ENCODE measurements at places on chromosomes 4 and X. TPM values are rescaled to one million over a fixed set of nuclear protein-coding genes. Genes with fewer than 3 reads are reported as not detected.

DNA sequence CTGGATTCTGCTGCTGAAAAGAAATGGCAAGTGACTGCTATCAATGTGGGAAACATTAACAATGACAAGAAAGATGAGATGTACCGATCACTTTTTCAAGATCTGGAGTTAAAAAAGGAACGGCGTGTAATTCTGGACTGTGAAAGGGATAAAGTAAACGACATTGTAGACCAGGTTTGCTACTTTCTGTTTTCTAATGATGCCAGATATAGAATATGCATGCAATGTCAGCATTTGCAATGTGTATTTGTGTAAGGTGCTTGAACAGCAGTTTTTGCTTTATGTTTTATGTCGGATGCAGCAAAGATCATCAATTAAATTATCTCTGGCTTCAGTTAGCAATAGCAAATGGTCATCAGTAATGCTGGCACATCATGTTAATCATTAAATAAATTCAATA is 92.2 kb downstream of the GRIA2 start:
- DNase-seq: no peak

GRCh38 chr4:186297013-186297645 is 31.1 kb downstream of the F11 start:
- DNase-seq: no peak

DNA sequence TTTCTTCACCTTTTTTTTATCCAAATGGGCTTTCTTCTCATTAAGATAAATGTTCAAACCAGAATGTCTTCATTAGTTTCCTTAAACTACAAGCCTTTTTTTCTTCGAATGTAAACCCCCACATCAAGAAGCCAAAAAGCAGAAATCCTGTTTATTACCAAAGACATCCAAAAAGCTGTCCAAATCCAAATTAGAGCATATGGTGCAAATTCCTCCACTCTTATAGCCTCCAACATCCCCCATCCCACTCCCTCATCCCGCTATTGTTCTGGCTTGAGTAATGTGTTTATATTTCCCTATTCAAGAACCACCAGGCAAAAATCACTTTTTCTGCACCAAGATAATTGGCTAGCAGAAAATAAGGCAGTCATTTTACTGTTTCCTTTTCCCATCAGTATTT is 315.1 kb upstream of the ADGRL3 start:
- DNase-seq: no peak

DNA sequence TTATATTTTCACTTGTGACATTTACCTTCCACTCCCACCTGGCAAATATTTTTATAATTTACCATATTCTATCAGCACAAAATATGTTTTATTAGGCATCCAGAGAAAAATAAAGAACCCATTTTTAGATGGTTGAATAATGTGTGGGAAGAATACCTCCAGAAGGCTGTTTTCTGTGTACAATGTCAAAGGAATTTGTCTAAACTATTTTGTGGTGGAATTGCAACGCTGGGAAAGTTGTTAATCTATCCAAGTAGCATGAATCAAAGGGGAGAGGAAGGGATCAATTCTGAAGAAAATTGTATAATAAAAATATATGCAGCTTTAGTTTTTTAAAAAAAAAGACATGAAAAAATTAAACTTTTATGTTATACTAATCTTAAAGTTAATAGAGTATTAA is 706.5 kb downstream of the FSTL5 start:
- DNase-seq: no peak

- DNase-seq: no peak
Measured at GRCh38 chrX:105829011-105829410, 6.7 kb downstream of the NRK start.

DNA sequence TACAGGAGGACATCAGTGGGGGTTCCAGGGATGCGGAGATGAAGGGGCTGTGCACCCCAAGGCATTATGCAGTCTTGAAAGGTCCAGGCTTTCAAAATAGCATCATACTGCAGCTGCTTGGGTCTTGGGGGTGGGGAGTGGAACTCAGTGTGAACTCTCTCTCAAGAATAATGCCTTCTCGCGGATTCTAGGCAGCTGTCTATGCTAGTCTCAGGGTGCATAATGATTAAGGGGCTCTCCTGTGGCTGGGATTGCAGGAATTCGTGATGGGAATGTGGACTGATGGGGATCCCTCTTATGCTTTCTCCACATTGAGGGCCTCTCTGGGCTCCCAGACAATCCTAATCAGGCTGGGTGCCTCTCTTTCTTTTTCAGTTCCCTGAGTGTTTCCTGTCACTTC is 172.2 kb upstream of the ARHGAP24 start:
- no peak for DNase-seq

GRCh38 chrX:87516717-87517121 is 883 bp upstream of the KLHL4 start:
- no peak for DNase-seq

- no peak for DNase-seq
Measured at GRCh38 chr4:187118602-187119120, 395.0 kb upstream of the FAT1 start.

GRCh38 chrX:96761566-96761965 is 76.9 kb downstream of the DIAPH2 start:
- DNase-seq: no peak

DNA sequence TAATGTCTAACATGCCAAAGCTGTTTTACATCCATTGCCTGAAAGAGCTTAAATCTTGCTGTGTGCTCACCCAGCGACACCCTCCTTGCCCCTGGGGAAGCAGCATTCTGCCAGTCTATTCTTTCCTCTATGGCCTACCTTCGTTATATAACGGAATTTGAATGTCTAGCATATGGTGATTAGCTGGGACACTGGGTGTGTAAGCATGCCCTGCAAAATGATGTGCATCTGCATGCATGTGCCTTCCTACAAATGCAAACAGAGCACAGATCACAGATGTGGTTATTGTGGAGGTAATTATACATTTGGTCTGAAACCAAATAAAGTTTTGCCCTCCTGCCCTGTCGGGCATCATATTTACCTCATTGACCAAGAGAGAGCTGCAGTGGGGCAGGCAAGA is 90.8 kb downstream of the NHS start:
- DNase-seq: no peak

DNA sequence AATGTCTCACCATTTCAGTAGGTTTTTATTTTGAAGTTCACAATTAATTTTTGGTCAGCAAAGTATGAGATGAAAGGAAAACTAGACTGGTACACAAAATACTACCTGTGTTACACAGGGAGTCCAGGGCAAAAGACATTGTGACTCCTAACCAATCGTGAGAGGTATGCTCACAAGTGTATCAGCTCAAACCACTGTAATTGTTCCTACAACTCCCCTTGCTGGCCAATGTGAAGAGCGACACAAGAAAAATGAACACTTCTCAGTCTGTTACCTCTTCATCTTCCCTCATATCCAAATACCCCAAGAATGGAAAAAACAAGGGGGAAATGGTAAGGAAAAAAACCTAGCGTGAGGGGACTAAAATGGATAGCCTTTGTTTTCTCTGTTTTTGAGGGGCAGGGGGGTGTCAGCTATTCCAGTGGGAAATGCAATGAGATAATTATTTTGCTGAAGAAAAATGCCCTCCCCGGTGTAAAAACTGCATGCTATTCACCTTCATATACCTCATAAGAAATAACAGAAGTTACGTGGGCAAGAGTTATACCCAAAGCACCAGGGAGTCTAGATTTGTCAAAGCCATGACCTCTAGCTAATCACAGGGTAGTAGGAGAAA is 30.6 kb upstream of the NSUN7 start:
- no peak for DNase-seq

GRCh38 chr4:114924311-114924710 is 189.1 kb downstream of the NDST4 start:
- no peak for DNase-seq

DNA sequence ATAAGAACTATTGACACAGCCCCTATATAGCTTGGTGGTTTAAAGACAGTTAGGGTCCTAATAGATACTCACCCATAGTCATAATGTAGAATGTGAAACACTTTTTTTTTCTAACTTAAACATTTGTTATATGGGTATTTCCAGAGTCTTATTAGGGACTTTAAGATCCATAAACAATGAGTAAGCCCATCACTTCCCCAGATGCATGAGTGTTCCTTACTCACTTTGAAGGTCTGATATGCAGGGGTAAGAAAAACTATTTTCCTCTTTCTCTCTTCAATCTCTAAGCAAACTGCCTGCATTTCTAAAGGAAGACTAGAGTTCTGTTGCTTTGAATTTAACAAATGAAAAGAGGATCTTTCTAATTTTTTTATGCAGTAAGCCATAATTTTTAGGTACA is 443.6 kb upstream of the PITX2 start:
- no peak for DNase-seq

DNA sequence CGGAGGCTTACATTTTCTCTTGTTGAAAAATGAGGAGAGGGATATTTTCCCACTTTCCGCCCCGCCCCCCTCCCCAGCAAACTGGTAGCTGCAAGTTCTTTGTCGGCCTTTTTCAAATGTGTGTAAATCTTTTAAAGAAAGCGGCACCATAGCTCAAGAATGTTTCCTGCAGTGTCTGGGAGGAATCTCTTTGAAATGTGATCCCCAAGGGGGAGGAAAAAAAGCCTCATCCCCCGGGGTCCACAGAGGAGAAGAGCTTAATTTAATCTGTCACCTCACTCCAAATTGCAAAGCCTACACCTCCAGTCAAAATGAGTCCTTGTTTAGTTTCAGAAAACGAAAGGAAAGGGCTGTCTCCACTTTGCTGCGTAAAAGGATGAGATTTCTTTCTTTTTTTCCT is 34.8 kb downstream of the ASMT start:
- no peak for DNase-seq

- no peak for DNase-seq
Measured at GRCh38 chrX:148794350-148794749, 293.9 kb downstream of the AFF2 start.

GRCh38 chr4:85829276-85830051 is 354.5 kb downstream of the ARHGAP24 start:
- DNase-seq: no peak

DNA sequence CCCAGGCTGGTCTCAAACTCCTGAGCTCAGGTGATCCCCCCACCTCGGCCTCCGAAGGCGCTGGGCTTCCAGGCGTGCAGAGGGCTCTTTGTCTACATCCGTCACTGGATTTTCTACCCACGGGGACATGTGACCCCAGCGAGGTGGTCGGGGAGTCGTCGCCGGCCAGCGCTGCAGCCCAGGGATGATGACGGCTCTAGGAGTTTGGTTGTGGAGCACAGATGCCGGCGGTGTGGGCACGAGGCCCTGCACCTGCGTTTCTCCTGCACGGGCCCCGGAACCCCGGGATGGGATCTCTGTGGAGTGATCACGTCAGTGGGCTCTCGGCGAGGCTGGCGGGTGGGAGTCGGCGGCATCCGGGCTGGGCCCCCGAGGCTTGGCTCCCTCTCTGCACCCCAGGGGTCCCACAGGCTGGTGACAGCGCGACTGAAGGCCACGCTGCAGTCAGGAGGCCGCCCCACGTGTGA is 9.1 kb upstream of the GTPBP6 start:
- DNase-seq: peak; percentile 41

- DNase-seq: no peak
Measured at GRCh38 chr4:110211007-110211769, 12.8 kb upstream of the ELOVL6 start.

DNA sequence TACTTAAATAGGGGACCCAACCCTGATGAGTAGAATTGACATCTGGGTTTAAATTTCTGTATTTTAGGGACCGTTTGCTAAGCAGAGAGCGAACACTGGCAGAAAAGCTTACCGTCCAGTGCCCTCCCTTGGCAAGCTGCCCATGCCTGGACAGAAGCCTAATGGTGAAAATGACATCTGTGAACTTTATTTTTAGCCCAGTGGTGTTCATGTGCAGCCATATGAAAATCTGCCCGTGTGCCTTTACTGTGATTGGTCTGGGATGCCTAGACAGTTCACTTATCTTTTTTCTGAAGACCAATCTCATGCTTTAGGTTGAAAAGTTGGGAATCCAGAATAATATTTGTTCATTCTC is 1.1 kb downstream of the STBD1 start:
- no peak for DNase-seq

- DNase-seq: no peak
Measured at GRCh38 chr4:92501456-92501855, 197.7 kb downstream of the GRID2 start.

- no peak for DNase-seq
Measured at GRCh38 chrX:47316276-47317025, 53.9 kb upstream of the ZNF157 start.

The HMX1 gene
- total RNA-seq: not detected

The CCKAR gene
- total RNA-seq: not detected

The NLRP2B gene
- total RNA-seq: not detected

The NDUFB11 gene
- total RNA-seq: 57.1 TPM

The NCAPG gene
- 2.2 TPM for total RNA-seq

The TMEM31 gene
- not detected for total RNA-seq

The BOD1L1 gene
- 42.7 TPM for total RNA-seq

The TNIP3 gene
- total RNA-seq: 0.95 TPM

The STK32B gene
- total RNA-seq: 1.3 TPM

The NDST3 gene
- 0.06 TPM for total RNA-seq

The MAGEB10 gene
- total RNA-seq: not detected

The REELD1 gene
- 0.35 TPM for total RNA-seq

Measured in lower lobe of right lung (tissue), 2 donors.